Activated T-cell treated with anti-CD3 and anti-CD28 coated beads, Interleukin-2, amount 50 U/mL, for 24 hours (primary cell): ENCODE measurements at places on chromosomes 11 and 22.

GRCh38 chr11:34174412-34175041, 69.1 kb downstream of the NAT10 start:
- peak; percentile 89 for DNase-seq

- DNase-seq = no peak
Measured at GRCh38 chr11:33734441-33735270, 1.6 kb downstream of the CD59 start.

- no peak for DNase-seq
Measured at GRCh38 chr11:60170566-60170965, 12.3 kb downstream of the MS4A6A start.

GRCh38 chr22:24090581-24090980, 79.5 kb downstream of the CABIN1 start:
- no peak for DNase-seq

DNA sequence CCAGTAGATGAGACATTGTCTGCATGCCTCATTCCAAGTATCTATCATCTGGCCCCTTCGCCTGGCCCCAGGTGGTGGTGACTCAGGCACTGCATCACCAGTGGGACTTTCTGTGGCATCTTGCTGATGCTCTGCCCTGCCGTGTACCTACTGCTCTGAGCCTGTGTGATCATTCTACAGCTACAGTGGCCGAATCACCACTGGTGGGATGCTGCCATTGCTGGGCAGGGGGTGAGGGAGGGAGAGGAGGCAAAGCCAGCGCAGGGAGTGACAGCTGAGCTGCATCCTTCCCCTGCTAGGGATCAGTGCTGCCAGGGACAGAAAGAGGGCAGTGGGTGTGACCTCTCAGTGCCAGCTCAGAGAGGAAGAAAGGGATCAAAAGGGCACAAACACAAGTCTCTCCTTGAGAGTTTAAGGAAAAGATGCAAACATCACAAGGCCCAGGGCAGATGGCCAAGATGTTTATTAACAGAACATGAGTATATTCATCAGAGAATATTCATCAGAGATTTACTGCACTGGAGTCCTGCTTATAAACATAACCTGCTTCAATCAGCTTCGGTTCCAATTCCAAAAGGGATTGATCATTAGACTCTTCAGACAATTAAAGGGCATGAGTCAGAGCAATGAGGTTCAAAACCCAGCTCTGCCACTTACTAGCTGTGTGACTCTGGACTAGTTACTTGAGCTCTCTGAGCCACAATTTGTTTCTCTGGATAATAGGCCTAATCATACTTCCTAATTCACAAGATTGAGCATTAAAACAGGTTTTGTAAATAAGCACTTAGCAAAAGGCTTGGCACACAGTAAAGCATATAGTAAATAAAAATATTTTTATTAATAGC, 109.8 kb downstream of the NAT10 start:
- peak; percentile 78 for DNase-seq

GRCh38 chr11:32529994-32530588, 53.5 kb upstream of the EIF3M start:
- no peak for DNase-seq

- no peak for DNase-seq
Measured at GRCh38 chr22:29772170-29772641, 5.0 kb downstream of the UQCR10 start.

DNA sequence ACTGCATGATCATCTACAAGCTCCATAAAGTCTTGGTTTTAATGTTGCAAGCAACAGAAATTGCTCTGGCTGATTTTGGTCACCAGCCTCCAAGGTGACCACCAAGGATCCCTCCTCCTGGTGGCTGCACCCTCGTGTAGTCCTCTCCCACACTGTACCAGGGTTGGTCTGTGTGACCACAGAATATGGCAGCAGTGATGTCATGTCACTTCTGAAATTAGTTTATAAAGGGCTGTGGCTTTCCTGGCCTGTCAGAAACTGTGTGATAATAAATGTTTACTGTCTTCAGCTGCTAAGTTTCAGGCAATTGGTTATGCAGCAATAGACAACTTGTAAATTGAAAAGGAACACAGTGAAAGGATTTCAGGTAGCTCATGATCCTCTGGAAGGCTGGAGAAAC, 5.3 kb upstream of the PRDM11 start:
- DNase-seq = no peak

DNA sequence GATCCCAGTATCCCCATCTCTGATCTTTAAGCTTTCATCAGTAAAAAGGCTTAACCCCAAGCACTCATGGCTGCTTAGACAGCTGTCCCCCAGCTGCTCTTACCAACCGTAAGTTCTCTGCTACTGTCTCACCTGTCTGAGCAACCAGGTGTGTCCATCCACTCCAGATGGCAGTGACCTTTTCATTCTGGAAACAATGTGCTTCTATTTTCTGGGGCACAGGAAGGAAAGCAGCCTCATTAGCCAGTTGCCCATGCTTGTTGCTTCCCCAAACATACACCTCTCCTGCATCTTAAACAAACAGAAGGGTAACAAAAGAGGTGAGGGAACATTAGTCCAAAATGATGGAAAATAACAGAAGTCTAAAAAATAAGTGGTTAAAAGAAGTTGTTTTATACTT, 24.4 kb downstream of the SERGEF start:
- DNase-seq = no peak

DNA sequence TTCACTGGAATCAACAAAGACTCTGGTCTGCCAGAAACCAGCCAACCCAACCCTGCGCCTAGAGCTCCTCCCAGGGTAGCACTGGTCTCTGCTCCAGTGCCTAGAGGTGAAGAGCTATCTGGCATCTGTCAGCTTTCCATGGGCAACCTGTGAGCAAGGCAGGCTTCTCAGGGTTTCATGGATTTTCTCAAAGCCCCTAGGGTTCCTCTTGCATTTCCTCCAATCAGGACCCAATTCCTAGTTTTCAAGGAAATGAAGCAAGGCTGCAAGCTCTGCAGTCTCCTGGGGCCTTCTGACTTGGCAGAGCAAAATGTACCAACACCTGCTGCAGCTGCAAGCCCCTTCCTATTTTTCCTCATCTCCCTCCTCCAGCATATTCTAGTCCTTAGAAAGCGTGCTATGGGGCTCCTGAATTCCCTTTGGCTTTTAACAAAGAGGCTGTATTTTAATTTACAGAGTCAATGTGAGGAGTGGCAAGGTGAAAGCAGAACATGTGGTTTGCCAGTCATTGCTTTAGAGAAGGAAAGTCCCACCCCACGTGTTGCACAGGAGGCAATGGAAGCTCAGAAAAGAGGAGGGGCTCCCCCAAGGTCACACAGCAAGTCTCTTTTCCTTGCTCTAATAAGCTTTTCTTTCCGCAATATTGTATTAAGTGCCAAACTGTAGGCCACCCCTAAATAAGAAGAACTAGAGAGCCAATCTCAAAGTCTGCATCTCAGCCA, 33.0 kb upstream of the RIC3 start:
- no peak for DNase-seq

DNA sequence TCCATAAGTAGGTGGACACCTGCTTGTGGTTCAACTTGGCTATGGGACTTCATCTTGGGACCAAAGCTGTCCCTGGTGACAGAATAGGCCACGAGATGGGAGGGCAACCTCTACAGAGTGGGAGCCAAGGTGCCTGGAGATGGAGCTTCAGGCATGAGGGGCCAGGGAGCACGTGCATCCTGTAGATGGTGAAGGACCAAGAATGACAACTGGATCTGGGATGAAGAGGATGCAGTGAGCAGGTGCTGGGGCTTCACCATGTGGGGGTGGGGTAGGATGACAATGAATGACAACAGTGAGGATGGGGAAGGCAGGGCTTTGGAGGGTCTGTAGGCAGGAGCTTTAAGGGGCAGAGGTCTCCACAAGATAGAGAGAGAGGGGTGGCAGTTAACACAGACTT, 372.0 kb upstream of the B3GAT1 start:
- no peak for DNase-seq

DNA sequence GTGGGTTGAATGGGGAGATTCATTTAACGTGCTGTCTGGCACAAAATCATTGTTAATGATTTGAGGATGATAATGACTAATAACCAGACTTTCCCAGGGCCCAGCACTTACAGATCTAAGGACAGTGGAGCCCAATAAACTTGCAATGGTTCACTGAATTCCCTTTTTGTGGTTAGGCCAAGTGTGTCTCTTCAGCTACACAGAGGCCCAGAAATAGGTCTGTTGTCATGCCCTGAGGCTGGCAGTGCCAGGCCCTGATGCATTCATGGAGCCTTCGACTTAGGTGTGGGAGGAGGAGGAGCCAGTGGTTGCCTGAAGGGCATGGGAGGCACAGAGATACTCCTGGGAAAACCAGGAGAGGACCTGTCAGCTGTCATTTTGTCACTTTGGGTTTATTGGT, 56.1 kb downstream of the KIAA1671 start:
- no peak for DNase-seq

GRCh38 chr11:7614656-7615055, 58.6 kb downstream of the CYB5R2 start:
- no peak for DNase-seq

- no peak for DNase-seq
Measured at GRCh38 chr11:117621226-117621625, 175.8 kb downstream of the DSCAML1 start.

GRCh38 chr11:255176-255575, 18.4 kb downstream of the PSMD13 start:
- DNase-seq = no peak

GRCh38 chr11:81203876-81204275, 1529.8 kb downstream of the FAM181B start:
- no peak for DNase-seq

GRCh38 chr11:27610280-27610679, 90.0 kb downstream of the BDNF start:
- no peak for DNase-seq

DNA sequence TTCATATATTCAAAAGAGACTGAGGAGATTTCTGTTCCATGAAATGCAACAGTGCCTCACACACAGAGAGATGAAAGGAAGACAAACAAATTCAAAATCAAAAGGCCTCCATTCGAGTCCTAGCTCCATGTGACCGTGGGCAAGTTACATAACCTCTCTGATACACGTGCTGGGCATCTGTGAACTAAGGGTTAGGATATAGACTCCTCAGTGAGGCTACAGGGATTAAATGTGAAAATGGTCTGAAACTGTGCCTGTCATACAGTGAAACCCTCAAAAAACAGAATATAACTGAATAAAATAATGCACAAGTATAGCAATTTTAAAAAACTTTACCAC, 111.8 kb upstream of the MTMR2 start:
- no peak for DNase-seq

- no peak for DNase-seq
Measured at GRCh38 chr11:44258839-44259420, 51.0 kb downstream of the ALX4 start.

DNA sequence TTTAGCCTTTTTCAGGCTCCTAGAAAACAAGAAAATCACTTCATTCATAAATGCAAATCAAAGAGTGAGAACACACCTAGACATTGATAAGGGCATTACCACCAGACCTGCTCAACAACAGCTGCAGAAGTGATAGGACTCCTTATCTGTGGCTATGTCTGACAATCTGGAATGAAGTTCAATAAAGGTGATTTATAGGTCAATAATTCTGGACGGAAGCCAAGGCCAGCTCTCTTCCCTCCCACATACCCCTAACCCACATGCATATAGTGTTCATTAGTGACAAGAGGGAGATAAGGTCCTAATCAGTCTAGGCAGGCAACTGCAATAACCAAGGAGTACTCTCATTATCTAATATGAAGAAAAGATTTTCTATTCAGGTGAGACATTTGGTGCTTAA, 111.3 kb downstream of the ETS1 start:
- no peak for DNase-seq
